ENCODE measurements at places on chromosomes 11 and 22. TPM values are rescaled to one million over a fixed set of nuclear protein-coding genes. Genes with fewer than 3 reads are reported as not detected.

DNA sequence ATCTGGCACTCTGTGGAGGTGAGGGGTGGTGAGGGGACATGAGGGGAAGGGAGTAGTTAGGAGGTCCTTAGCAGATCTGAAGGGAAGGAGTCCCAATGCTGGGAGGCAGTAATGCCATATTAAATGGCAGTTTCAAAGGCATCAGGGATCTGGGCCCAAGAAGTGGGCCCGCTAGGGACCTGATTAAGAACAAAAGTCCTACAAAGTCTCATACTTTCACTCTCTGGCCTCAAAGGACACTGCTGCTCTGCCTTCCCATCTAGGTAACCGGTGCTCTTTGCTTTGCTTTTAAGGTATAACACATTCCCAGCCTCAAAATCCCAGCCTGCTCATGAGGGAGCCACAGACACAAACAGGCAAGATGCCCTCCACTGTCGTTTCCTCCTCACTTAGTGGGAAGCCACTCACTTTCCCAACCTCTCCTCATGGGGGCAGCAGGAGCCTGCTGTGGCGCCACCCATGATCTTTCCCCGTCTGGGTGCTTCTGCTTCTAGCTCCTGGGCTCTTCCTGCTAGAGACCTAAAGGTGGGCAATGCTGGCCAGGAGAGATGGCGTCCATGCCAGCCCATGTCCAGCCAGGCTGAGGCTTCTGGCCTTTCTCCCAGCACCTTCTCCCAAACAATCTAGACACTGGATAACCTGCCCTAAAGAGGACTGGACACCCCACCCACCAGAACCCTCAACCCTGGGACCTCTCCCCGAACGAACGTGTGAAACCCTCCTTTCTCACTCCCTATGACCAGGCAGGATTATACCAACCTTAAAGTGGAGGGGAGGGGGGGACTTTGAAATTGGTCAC is 68.3 kb downstream of the PLEKHA7 start:
- DNase-seq = peak; percentile 77

- DNase-seq = peak; percentile 54
Observed at GRCh38 chr11:82718307-82718706, 15.4 kb downstream of the FAM181B start.

DNA sequence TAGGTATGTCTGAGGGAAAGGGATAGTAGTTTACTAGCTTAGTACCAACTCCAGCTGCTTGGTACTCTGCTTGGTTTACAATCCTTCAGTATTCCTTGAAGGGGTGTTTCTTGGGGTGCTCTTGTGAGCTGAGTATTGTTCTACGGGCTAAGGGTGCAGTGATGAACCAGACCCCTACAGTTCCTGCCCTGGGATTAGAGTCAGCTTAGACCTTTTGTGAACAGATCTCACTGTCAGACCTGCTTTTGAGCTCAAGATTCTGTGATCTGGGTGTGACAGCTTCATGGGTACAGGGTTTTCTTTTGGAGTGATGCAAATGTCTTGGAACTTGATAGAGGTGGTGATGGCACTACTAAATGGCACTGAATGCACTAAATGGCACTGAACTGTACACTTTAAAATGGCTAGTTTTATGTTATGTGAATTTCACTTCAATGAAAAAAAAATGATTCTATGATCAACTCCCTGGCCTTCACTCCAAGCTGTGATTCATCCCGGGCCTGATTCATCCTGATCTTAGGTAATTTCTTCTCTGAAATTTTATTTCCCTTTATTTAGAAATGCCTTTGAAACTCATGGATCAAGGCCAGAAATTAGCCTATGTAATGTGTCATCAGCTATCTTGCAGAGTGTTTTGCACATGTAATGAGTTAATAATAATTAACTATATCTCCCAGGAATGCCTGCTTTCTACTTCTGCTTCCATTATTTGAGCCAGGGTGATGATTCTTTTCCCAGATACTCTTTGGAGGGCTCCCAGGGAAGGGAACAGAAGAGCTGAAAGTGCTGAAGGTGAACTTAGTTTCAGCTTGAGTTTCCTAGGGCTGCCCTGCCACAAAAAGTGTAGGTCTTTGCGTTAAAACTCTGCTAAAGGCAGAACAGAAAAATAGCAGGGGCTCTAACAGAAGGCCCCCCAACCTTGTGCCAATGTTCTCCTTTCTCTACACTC is 87.9 kb downstream of the NCAM1 start:
- DNase-seq = no peak

Gene NDUFS8
- 123 TPM for polyA plus RNA-seq

Gene HEPHL1
- polyA plus RNA-seq = not detected

DNA sequence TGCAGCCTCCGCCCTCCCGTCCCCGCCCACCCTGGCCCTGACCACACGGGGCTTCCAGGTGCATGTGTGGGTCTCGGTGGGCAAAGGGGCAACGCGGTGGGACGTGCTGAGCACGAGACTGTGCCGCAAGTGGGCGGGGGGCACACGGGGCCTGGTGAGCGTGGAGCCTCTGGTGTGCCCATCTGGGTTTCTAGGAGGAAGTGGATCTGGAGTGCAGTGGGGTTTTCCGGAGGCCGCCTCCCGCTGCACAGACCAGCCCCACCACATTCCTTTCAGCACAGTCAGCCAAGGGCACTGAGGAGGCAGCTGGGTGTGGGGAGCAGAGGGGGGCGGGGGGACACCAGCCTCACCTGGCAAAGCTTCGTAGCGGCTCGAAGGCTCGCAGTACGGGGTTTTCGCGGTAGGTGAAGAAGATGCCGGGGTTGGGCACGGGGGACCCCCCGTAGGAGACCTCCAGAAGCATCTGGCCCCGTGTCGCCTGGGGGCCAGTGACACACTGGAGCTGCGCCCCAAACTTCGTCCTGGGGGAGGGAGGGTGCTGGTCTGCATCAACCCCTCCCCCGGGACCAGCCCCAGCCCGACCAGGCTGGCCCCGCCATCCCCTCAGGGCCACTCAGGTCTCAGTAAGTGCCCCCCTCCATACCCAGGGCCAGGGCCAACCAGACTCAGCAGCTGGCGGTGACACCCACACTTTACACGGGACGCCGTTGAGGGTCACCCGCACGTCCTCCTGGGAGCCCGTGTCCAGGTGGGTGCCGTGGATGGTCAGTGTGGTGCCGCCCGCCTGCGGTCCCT is 12.4 kb upstream of the MAPK11 start:
- DNase-seq = no peak

DNA sequence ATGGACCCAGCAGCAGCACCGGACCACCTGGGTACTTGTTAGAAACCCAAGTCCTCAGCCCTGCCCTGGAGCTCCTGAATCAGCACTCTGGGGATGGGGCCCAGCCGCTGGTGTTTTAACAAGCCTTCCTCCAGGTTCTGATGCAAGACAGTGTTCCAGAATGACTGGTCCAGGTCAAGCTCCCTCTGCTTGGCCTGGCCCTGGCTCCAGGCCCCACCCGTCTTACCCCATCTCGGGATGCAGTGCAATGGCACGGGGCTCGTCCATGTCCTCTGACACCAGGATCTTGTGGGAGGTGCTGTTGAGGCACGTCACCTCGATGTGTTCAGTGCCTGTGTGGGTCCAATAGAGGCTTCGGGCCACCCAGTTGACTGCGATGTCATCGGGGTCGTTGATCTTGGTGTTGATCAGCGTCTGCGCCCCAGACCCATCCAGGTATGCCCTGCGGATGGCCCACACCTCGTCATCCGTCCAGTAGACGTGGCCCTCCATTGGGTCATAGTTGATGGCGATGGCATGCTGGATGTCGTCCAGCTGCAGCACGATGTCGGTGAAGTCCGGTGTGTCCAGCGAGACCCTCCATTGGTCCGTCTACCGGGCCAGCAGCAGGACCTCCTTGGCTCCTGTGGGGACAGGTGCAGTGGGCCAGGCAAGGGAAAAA is 140.3 kb downstream of the CRYBB2 start:
- DNase-seq = no peak

Gene ARHGEF17
- 45.9 TPM for polyA plus RNA-seq

DNA sequence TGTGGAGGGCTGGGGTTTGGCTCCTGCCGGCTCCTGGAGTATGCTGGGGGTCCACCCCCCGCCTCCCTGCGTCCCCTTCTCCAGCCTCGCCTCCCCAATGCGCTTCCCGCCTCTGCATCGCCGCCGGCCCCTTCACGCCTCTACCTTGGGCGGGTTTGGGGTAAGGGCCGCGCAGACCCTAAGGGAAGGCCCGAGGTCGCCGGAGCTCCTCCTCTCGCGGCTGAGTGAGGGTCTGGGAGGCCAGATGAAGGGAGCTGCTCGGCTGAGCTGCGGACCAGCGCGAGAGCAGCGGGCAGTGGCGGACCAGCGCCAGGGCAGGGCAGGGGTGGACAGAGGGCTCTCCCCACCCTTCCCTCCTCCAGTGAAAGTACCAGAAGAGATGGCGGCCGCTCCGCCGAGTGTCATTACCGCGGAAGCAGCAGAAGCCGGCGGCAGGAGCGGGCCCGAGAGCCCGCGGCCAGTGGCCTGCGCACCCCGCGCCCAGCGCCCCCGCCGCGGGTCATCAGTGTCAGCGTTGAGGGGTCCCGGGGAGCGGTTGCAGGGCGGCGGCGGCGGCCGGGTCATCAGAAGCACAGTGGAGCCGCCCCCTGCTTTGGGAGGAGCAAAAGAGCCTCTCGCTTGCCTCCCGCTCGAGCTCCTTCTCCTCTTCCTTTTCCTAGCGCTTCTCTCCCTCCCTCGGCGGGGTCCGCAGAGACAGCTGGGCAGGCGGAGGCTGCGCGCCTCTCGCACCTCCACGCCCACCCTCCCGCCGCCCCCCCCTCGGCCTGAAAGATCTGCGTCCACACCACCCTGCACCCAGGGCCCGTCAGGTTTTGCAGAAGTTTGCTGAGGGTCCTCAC is 255.6 kb upstream of the CADM1 start:
- DNase-seq = peak; percentile 61

DNA sequence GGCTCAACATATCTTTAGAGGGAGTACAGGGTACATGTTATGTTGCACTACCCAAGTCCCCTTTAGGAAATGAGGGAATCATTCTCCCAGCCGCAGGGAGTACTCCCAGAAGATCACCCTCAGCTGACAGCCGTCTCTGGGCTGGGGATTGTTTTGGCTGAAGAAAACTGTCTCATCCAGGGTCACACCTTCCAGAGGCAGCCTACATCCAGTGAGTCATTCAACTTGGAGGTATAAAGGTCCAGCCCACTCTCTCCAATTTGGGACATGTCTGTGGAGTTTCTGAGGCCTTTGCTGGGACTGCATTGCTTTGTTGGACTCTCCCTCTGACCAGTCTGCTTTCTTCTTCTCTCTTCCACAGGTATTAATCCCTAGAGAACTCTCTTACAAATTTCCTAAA is 42.1 kb downstream of the RASSF10 start:
- DNase-seq = no peak

- no peak for DNase-seq
Observed at GRCh38 chr11:122521626-122522025, 133.9 kb upstream of the UBASH3B start.

DNA sequence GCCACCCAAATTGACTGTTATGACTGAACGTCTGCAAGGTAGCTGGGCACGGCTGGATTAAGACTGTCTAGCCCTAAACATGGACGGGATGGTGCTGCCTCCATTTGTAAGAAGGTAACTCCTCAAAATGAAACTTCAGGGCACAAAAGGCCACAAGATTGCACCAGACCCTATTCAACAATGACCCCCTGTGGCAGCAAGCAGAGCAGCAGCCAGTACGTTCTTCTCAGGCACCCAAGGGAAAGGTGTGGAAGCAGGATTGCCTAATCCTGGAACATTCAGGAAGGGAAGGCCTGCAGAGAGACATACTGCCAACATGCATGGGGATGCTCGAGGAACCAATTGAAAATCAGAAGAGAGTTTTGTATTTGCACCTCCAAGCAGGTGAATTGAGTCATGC is 4.5 kb upstream of the TBX10 start:
- no peak for DNase-seq

- peak; percentile 38 for DNase-seq
Observed at GRCh38 chr22:37571258-37571991, 8.5 kb downstream of the LGALS2 start.

- DNase-seq = no peak
Observed at GRCh38 chr11:124987096-124987495, 33.1 kb downstream of the CCDC15 start.

Gene ACTN3
- polyA plus RNA-seq = 0.03 TPM

GRCh38 chr11:124942466-124943253 is 6.8 kb upstream of the HEPACAM start:
- no peak for DNase-seq

DNA sequence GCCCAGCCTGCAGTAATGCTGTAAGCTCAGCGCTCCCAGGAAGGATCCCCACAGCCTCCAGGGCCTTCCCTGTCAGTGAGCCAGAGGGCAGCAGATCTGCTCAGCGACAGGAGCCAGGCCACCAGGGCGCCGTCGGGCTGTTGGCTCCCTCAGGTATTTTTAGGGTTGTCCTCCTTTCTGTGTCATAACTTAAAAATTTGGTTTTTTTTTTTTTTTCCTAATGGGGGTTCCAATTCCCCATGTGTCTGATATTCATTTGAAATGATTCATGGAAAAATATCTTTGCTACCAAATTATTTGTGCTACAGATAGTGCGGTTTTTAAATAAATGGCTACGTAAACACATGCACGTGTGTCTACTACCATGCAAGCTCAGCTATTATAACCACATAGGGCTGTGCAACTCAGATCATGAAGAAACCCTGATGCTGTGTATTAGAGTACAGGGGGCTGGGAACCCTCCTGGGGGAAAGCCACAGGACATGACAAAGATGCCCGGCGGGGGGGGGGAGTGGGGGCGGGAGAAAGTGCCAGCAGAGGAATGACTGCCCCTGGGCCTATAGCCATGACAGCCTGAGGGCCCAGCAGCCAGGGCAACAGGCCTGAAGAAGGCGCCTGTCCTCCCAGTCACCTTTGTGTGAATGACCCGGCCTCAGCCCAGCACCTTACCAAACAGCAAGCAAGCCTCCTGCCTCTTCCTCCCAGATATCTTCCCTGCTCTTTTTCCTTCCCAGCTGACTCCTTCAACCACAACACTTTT is 89.3 kb downstream of the NAT10 start:
- peak; percentile 52 for DNase-seq

GRCh38 chr11:69294571-69295078 is 670 bp downstream of the MYEOV start:
- DNase-seq = no peak

DNA sequence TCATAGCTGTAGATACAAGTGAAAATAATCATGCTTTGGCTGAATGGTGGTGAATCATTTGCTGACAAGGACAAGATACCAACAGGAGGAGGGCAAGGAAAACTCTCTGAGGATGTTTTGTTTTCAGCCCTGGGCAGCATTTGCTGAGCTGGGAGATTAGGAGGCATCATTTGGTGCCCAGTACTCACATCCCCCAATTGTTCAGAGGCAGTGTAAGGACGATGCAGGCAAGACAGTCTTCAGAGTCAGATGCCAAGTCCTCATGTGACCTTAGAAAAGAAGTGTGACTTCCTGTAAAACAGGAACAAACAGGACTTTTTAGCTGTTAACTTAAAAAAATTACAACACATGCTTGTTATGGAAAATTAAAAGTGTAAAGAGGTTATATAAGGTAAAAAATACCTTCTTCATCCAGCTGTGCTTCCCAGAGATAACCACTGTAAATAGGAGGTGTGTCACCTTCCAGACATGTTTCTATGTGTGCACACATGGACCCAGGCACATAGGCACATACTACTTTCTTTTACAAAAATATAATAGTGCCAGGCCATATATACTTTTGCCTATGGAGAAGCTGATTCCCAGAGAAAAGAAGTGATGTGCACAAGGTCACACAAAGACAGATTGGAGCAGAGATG is 18.0 kb downstream of the CNTF start:
- DNase-seq = no peak

- no peak for DNase-seq
Observed at GRCh38 chr11:128928400-128928799, 14.3 kb downstream of the TP53AIP1 start.

Gene OR6A2
- polyA plus RNA-seq = not detected

Gene SDHD
- 169 TPM for polyA plus RNA-seq

Gene INS
- polyA plus RNA-seq = not detected

- no peak for DNase-seq
Observed at GRCh38 chr11:109696191-109696897, 274.4 kb downstream of the C11orf87 start.

GRCh38 chr22:22171357-22172218 is 73.0 kb upstream of the VPREB1 start:
- DNase-seq = peak; percentile 30

Measured in SK-N-SH (cell line).